ENCODE measurements at places on chromosomes 3 and 15. TPM values are rescaled to one million over a fixed set of nuclear protein-coding genes. Genes with fewer than 3 reads are reported as not detected.

IMP3 gene
- total RNA-seq: 115 TPM

PAQR9 gene
- not detected for total RNA-seq

MUC13 gene
- total RNA-seq: not detected

DIS3L gene
- total RNA-seq: 11.3 TPM

MYL3 gene
- total RNA-seq: not detected

GHRL gene
- not detected for total RNA-seq

TIPARP gene
- total RNA-seq: 44.7 TPM

MRPL46 gene
- total RNA-seq: 19.8 TPM

SLC15A2 gene
- total RNA-seq: 0.29 TPM

All from glomerular endothelial cell (primary cell).